ENCODE measurements at places on chromosomes 13 and 19.
A peak's percentile ranks its signal among the peaks of the same experiment; 100 is the strongest.

- peak; percentile 49 for DNase-seq
These were observed 6.7 kb downstream of the GRIN2D start for GRCh38 chr19:48400018-48400742.

DNA sequence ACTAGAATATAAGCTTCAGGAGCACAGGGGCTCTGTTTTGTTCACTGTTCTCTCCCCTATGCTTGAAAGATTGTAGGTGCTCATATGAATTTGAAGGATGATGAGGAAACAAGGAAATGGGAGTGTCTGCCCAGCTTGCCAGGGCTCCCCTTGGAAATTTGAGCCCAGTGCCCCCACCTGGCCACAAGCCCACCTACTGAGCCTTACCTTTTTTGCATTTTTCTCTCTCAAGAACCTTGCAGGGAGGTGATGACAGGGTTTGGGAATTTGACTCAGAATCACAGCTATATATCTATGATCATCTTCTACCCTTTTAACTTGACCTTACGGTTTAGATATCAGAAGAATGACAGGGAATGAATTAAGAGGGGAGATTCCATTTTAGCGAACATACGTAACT lies 33.8 kb downstream of the SERP2 start:
- DNase-seq: no peak

DNA sequence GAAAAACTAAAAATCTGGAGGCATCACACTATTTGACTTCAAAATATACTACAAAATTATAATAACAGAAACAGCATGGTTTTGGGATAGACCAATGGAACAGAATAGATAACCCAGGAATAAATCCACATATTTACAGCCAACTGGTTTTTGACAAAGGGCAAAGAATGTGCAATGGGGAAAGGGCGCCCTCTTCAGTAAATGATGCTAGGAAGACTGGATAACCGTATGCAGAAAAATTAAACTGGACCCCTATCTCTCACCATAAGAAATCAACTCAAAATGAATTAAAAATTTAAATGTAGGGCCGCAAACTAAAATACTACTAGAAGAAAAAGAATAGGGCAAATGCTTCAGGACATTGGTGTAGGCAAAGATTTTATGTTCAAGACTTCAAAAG lies 440.5 kb upstream of the SGCG start:
- DNase-seq: no peak

GRCh38 chr13:20940083-20940482 lies 37.5 kb upstream of the XPO4 start:
- DNase-seq: no peak

DNA sequence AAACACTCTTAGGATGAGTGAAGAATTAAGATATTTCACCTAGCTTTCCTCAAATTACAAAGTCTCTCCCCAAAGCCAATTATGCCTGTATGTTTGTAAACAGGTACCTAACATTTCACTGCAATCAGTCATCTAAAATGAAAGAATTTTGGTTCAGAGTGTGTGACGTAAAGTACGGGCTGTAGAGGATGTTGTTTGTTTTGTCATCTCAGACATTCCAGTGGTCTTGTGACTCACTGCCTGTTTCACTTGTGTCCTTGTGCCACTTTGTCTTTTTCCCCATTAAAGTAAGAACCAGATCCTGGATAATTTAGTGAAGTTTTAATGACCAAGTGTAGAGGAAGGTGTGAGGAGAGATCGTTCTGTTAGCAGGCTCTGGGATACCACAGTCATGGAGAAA lies 28.6 kb upstream of the EID2 start:
- no peak for DNase-seq

DNA sequence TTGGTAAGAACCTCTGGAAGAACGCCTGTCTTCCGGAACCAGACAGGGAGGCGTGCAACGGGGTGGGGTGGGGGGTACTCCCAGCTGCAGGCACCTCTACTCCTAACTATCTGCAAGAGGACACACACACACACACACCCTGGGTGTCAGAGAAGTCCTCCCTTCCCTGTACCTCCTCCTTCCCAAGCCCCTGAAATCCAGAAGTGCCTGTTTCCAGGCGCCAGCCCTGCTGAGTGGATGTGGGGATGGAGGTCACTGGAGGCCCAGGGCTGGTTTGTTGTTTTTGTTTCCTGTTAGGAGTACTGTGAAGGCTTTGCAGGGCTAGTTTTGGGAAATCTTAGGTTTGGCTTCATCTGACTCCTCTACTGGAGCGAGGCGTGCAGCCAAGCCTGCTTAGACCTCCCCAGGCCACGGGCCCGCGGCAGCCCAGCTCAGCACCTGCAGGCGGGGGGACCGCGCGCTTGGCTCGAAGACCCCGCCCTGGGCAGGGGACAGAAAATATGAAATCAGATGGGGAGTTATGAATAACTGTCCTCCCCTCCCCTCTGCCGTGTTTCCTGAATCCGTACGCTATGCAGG lies 36.4 kb downstream of the SOX1 start:
- no peak for DNase-seq

DNA sequence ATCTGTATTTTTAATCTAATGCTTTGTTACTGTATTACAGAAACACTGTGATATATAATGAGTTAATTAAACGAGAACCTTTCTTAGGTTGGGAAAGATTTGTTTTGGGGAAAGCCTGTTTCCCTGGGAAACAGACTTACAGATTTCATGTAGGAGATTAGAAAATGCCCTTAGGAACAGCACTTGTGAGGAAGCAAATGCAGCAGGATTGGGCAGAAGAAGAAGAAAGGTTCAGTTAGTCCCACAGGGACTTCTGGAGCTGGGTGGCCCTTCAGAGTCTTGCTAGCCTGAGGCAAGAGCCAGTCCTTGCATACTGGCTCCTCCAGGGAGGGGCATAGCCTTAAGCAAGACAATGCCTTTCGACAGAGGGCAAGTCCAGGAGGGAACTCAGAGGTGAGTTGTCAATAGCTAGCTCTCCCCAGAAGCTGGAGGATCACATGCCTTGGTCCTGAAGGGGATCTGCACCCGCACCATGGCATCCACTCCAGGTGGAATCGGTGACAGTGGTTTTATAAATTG lies 36.8 kb downstream of the N4BP2L1 start:
- no peak for DNase-seq

DNA sequence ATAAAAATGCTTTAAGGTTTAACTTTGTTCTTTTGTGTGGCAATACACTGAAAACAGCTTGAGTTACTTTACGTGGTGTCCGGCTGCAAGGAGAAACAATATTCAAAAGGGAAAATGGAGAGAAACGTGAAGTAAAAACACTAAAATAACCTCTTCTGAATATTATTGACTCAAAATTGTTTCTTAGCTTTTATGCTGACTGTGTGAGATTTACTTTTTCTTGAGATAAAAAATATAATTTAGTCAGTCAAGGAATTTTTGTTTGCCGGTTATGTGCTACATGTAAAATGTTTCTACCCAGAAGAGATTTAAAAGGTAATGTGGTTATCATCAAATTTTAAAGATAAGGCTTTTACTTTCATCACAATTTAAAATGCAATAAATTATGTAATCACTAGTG lies 200.6 kb upstream of the GPC6 start:
- DNase-seq: no peak

GRCh38 chr13:68275758-68276157 lies 1045.6 kb upstream of the PCDH9 start:
- no peak for DNase-seq

DNA sequence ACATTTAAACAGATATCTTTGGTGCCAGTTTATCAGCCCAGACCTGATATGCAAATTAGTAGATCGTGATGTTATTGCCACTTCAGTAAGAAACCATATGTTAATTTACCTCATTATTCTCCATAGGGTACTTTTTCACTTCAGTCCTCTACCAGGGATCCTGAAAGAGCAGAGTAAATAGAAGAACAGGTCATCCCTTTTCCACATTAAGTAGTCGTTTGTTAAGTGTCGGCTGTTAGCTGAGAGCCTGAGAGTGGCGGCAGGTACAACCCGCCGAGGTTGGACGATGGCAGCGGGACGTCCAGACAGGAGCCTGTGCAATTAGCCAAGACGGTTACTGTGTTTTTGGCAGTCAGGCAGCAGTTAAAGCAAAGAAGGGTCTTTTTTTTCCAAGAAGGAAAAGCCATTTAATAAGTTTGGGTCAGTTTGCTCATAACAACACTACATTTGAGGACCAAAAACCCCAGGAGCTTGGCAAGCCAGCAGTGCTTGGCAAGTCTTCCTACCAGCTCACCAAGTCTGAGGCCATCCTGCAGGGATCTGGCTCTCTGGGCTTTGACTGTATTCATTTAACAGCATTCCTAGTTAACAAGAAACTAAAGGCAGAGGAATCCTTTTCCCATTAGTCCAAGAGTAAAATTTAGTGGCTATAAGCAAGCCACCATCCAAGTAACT lies 231.8 kb downstream of the SHISA2 start:
- DNase-seq: no peak

GRCh38 chr13:44575035-44575434 lies 1.1 kb downstream of the TSC22D1 start:
- DNase-seq: no peak

- DNase-seq: no peak
These were observed 14.3 kb downstream of the GAS6 start for GRCh38 chr13:113849546-113849945.

- DNase-seq: peak; percentile 51
These were observed 1.1 kb downstream of the RPL36 start for GRCh38 chr19:5690955-5691821.

DNA sequence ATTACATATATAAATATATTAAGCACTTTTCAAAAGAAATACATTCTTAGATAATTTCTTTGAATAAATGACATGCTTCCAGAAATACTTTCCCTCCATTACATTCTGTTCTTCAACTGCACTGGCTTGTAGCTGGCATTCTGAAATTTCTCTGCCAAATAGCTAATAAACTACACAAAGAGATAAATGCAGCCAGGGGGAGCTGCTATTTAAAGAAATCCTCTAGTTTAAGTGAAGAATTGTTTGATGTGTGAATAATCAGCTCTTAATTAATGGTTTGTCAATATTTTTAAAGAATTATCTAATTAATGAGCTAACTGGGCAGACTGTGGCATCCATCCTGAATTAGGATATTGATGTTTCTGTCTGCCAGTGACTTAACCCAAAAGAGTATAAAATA lies 30.7 kb downstream of the SLC7A1 start:
- no peak for DNase-seq

DNA sequence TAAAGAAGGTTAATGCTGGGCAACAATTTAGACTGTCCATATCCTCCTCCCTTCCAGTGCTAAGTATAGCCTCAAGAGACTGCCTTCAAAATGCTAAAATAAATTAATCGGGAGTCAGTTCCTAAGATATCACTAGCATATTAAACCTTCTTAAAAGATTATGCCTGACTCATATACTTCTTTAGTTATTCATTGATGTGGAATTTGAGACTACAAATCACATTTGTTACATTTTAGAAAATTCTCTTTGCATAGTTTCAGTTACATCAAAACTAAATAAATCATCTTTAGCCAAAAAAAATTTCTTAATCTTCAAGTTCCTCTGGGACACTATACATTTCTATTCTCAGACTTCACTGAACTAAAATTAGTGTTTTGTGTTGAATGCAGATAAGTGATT lies 769.1 kb downstream of the PCDH9 start:
- DNase-seq: no peak

GRCh38 chr19:18109733-18110608 lies 12.4 kb downstream of the MAST3 start:
- peak; percentile 69 for DNase-seq
